Activated CD8-positive, alpha-beta memory T cell treated with anti-CD3 and anti-CD28 coated beads, Interleukin-2, amount 50 U/mL, for 4 hours (primary cell): ENCODE measurements at places on chromosomes 2 and 18.
A peak's percentile ranks its signal among the peaks of the same experiment; 100 is the strongest.

DNA sequence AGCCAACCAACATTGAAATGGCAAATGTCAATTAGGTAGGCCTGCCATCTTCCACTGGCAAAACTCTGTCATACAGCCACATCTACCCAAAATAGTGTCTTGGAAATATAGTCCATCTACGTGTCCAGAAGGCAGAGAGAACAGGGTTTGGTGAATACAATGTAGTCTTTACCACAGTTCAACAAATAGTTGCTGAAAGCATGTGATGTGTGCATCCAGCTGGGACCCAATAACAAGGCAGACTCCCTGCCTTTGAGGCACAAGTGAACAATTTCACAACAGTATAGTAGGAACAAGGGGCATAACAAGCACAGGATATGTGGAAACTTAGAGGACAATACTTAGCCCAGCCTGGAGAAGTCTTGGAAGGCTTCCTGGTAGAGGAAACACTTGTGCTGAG is 72.6 kb downstream of the EVA1A start:
- no peak for DNase-seq

GRCh38 chr2:23496456-23496855 is 111.5 kb downstream of the KLHL29 start:
- DNase-seq, result no peak

DNA sequence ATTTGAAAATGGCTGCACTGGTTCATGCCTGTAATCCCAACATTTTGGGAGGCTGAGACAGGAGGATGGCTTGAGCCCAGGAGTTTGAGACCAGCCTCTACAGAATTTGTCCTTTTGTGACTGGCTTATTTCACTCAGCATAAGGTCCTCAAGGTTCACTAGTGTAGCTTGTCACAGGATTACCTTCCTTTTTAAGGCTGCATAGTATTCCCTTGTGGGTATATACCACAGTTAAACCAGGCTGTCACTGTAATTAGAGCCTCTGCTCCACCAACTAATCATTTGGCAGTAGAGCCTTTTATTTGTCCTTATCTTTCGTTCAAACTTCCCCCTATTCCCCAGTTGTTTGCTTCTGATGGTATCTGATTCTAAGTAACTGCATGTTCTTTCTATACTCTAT is 50.4 kb upstream of the SELENOI start:
- no peak for DNase-seq

- DNase-seq, result no peak
Measured at GRCh38 chr18:74402806-74403433, 54.2 kb downstream of the DIPK1C start.

DNA sequence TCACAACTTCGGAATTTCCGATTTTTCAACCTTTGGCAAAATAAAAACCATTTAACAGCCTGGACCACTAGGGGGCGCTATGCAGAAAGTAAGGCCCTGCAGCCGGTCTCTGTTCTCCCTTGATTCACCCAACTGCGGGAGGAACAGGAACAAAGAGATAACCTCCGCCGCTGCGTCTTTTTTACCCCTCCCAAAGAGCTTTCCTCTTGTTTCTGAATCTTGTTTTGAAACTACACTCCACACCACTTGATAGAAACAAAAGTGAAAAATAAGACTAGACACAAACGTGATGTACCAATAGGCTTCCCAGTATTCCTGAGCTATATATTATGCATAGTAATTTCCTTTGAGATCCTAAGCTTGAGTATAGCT is 231.2 kb downstream of the MYO3B start:
- DNase-seq, result peak; percentile 75

- DNase-seq, result no peak
Measured at GRCh38 chr2:219983836-219984235, 356.4 kb downstream of the SLC4A3 start.

GRCh38 chr2:101873543-101873942 is 118.2 kb upstream of the IL1R2 start:
- DNase-seq, result no peak

GRCh38 chr18:62784338-62784965 is 69.1 kb downstream of the PHLPP1 start:
- no peak for DNase-seq

- DNase-seq, result no peak
Measured at GRCh38 chr2:219864154-219864553, 236.7 kb downstream of the SLC4A3 start.

DNA sequence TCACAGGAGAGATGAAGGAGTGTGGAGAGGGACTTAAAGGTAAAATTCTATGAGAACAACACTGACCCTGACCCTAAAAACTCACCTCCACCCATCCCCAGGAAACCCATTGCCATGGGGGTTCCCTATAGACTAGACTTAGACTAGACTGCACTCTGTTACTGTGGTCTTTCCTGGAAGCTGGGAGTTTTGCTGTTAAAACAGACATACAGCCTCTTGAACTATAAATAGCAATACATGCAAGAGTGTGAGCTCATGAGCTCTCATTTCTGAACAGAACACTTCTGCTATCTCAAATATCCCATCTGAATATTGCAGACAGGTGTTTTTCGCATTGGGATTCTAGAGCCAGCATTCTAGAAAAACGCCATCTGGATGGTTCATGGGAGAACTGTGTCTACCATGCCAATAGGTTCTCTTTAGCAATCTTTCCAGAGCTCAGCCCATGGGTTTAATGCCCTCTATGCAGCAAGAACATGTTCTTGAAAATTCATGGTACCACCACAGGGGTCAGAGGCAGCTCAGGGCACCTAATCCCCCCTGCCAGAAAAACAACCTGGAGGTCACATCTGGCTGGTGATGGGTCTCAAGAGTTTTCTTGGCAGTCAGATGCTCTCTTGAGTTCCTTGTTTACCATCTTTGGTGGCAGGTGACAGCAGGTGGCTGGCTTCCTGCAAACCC is 51.9 kb downstream of the SLC14A2 start:
- DNase-seq, result no peak

GRCh38 chr2:215031321-215031720 is 107.1 kb downstream of the ABCA12 start:
- no peak for DNase-seq

GRCh38 chr2:117832332-117832731 is 17.8 kb downstream of the DDX18 start:
- no peak for DNase-seq

GRCh38 chr2:151083856-151084795 is 177.5 kb downstream of the RBM43 start:
- DNase-seq, result no peak

GRCh38 chr2:102233132-102233884 is 46.5 kb downstream of the IL1RL2 start:
- no peak for DNase-seq

- no peak for DNase-seq
Measured at GRCh38 chr2:120250640-120251039, 2.0 kb upstream of the RALB start.

- no peak for DNase-seq
Measured at GRCh38 chr2:168970711-168971233, 60.4 kb downstream of the ABCB11 start.

GRCh38 chr2:121819846-121820245 is 64.4 kb downstream of the TSN start:
- DNase-seq, result no peak

- DNase-seq, result no peak
Measured at GRCh38 chr18:27899893-27900292, 277.0 kb downstream of the CDH2 start.

GRCh38 chr2:197708331-197708730 is 3.2 kb downstream of the MARS2 start:
- no peak for DNase-seq

DNA sequence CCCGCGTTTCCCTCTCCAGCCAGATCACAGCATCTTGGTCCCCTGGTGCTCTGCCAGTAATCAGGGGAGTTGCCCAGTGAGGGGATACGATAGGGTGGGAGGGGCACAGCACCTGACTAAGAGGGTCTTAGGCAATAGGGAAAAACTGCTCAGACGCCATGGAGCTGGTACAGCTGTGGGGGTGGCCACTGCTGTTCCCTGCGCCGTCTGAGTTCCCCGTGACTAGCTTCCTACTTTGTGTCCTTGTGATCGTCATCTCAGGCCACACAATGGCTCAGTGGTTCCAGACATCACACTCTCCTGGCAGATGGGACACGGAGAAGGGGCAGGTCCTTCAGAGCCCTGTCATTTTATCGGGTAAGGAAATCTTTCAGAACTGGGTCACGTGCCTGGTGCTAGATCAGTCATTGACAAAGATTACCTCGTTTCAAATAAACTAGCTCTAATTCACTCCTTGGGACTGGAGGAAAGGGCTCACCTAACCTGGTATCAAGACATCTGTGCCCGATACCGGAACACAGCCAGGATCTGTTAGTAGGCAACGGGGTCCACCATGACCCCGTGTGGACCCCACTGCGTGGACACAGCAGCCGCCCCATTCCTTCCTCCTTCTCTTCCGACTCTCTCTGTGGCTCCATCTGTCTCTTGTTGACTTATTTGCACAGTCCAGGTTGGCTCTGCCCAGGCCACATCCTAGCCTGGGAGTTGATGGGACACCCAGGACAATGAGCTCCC is 101.6 kb downstream of the PTGR3 start:
- DNase-seq, result no peak

- DNase-seq, result peak; percentile 2
Measured at GRCh38 chr2:96108541-96109360, 7.6 kb downstream of the ADRA2B start.

DNA sequence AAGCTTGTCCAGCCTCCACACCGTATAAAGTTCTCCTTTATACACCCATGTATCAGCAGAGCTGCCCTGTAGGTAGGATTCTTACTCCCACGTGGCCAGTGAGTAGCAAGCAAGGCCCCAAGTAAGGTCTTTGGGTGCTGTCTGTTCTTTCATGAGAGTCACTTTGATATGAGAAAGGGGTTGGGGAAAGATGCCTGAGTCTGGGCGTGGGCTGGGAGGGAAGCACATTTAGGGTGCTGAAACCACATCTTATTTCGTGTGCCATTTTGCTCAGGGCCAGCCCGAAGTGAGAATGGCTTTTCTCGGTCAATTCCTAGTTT is 436 bp upstream of the ITPRIPL1 start:
- peak; percentile 29 for DNase-seq

DNA sequence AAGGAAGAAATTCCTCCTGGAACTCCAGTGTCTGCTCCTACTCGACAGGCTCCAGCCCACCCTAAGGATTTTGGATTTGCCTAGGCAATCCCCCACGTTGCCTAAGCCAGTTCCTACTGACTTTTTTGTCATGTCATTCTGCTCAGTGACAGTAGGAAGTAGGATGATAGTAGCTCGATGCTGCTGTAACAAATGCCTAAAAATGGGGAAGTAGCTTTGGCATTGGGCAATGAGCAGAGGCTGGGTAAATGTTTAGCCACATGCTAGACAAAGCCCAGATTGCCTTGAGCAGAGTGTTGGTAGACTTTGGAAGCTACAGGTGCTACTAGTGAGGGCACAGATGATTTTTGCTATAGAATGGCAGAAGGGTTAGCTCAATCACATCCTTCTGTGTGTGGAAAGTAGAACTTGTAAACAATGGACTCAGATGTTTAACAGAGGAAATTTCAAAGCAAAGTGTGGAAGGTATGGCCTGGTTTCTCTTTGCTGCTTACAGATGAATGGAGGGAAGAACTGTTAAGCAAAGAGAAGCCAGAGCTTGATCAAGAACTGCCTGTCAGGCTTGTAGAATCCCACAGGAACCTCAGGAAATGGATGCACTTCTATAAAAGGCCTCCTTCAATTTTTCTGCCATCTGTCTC is 154.8 kb downstream of the RNF144A start:
- no peak for DNase-seq

DNA sequence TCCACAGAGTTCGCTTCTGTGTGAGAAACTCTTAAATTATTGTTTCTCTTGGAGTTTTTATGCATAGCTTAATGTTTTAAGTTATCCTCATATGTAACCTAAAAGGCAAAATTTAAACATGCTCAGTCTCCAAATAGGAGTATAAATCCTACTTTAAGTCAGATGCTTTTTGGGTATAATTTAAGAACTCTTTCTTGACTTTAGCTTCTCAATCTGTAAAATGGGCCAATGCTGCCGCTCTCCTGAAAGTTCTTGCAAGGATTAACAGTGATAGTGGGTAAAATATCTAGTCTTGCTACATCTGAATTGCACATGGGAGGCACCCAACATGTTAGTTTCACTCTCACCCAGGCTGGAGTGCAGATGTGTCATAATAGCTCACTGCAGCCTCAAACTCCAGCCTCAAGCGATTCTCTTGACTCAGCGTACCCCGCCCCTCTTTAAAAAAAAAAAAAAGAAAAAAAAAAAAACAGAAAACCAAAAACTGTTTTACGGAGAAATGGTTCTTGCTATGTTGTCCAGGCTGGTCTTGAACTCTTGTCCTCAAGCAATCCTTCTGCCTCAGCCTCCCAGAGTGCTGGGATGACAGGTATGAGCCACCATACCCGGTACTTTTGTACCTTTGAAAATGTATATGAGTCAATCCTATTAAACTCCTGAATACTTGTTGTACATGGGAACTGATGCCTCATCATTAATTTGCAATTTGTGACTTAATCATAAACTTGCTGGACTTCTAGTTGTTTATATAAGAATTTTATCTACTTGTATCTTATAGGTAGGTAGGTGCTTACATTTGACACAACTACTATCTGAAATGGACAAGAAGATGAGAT is 1.8 kb downstream of the FBXO48 start:
- no peak for DNase-seq

DNA sequence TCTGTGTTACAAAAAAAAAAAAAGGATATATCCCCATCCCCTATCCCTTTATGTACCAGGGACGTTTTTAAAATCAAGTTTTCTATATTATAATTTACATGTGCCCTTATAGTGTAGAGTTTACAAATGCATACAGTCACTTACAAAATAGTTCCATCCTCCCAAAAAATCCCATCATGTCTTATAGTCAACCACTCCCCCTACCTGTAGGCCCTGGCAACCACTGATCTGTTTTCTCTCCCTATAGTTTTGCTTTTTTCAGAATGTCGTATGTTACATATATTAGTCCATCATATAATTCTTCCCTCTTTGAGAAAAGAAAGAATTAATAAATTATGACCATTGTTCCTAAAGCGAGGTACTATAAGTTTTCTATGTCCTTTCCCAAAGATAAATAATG is 17.8 kb downstream of the CFAP210 start:
- DNase-seq, result no peak

DNA sequence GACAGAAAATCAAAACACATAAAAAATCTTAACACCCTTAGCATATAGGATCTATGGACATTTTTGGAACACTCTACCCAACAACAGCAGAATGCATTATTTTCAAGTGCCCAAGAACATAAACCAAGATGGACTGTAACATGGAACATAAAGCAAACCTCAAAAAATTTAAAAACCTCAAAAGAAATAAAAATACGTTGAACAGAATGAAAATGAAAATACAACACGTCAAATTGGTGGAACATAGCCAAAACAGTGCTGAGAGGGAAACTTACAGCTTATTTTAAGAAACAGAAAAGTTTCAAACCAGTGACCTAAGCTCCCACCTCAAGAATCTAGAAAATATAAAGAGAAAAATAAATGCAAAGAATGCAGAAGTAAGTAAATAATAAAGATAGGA is 58.3 kb upstream of the BCL2L11 start:
- no peak for DNase-seq

GRCh38 chr2:8676921-8677645 is 4.8 kb upstream of the ID2 start:
- no peak for DNase-seq

- no peak for DNase-seq
Measured at GRCh38 chr18:6649421-6650126, 79.9 kb upstream of the ARHGAP28 start.

GRCh38 chr18:46736736-46737135 is 20.1 kb downstream of the ST8SIA5 start:
- no peak for DNase-seq

GRCh38 chr18:26700201-26700600 is 151.8 kb upstream of the KCTD1 start:
- no peak for DNase-seq

GRCh38 chr2:28721601-28722191 is 29.9 kb upstream of the PPP1CB start:
- no peak for DNase-seq
